Fibroblast of skin of back (primary cell): ENCODE measurements at places on chromosomes 4 and X.

DNA sequence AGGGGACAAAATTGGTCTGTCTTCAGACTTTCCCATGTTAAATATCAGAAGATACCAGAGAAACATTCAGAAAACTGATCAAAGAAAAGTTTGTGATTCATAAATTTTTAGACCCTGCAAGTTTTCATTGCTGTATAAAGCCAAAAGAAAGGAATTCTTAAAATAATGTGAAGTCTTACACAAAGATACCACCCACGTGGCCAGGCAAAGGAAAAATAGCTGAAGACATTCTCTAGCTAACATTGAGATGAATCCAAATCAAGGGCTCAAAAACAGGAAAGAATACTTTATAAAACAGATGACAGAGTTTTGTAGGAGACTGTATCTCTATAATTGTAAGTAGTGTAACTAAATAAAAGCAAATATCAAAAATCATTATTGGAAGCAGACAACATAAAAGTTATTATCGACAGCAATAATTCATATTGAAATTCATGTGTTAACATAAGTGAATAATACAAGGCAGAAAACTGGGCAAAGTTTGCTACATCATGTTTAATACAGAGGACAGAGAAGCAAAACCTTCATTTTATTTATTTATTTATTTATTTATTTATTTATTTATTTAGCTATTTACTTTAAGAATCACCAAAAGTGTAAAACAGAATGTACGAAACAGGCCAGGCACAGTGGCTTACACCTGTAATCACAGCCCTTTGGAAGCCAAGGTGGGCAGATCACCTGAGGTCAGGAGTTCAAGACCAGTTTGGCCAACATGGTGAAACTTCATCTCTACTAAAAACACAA, 204.6 kb upstream of the SLIT2 start:
- peak; percentile 86 for DNase-seq

GRCh38 chr4:53512608-53513007, 78.7 kb downstream of the LNX1 start:
- no peak for DNase-seq

GRCh38 chr4:176409627-176410026, 89.9 kb downstream of the SPCS3 start:
- DNase-seq: peak; percentile 68

DNA sequence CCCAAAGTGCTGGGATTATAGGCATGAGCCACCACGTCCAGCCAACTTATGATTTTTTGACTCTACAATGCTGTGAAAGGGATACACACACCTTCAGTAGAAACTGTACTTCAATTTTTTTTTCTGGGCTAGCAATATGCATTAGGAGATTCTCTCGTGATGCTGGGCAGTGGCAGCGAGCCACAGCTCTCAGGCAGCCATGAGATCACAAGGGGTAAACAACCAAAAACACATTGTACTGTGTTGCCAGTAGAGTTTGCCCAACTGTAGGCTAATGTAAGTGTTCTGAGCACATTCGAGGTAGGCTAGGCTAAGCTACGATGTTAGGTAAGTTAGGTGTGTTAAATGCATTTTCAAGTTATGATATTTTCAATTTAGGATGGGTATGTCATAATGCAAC, 25.7 kb downstream of the RAB33A start:
- no peak for DNase-seq

GRCh38 chrX:87299563-87300160, 217.9 kb upstream of the KLHL4 start:
- peak; percentile 0 for DNase-seq
